ENCODE measurements at places on chromosomes 2 and 18.
A peak's percentile ranks its signal among the peaks of the same experiment; 100 is the strongest.

DNA sequence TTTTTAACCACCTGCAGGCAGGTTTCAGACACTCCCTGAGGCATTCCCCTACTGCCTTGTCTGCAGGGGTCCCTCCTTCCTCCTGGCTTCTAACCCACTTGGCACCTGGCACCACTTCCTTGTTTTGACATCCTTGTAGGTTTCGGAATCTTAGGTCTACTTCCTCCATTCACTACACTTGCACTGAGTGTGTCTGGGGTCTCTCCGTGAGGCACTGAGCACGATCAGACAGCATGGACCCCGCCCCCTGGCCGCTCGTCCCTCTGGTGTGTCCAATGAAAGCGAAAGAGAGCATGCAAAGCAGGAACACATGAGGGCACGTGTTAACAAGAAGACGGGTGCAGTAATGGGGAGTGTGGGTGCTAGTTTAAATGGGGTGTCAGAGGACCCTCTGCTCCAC is 63.8 kb downstream of the HAUS1 start:
- DNase-seq: no peak

DNA sequence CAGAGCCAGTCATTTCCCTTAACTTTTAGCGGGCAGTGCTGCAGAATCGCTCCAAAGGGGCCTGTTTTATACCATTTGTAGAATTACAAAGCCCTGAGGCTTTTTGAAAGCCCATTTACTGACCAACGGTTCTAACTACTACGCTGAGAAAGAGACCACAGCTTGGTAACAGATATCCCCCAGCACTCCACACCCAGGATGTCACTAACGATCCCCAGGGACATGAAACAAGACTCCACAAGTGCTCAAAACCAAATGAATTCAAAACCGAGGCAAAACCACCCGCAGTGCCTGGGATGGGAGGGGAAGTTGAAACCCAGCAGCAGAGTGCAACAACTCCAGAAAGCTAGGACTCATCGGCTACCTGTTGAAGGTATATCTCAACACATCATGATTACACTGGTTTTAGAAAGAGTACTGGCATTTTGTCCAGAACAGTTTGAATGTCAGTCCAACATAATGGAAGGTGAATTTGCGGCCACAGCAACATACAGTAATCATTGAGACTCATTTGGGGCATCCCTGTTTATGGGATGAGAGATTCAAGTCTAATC is 33.6 kb upstream of the LRP2 start:
- no peak for DNase-seq

GRCh38 chr2:101486994-101487393 is 12.1 kb upstream of the RFX8 start:
- no peak for DNase-seq

- DNase-seq: no peak
Observed at GRCh38 chr2:228444161-228444560, 262.7 kb upstream of the SPHKAP start.

DNA sequence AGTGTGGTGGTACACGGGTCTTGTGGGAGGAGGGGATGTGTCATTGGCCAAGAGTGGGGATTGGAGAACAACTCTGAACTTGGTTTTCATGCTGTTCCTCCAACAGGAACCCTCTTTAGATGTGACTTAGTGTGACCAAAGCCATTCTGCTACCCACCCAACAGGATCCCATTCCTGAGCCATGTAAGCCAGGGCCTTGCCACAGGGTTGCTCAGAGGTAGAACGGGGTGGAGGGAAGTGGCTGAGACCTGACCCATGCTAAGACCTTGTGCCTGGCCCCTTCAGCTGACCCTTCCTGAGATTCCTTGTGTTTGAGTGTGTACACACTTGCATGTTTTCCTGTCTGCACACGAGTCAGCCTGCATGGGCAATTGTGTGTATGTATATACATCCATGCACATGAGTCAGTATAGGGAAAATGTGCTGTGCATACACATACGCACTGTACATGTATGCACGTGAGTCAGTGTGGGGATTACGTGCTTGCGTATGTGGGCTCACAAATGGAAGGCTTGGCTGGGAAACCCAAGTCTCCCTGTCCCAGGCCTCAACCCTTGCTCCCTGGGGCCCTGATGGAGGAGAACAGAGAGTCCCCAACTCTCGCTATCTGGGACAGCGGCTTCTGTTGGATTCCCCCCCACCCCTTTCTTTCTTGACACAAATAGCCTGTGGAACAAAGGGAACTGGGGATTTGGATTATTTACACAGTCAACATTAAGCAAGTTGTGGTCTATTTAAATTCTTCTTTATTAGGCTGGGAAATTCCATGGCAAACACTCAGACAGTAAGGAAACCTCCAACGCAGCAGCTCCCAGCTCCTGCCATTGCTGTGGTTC is 339.8 kb downstream of the DYSF start:
- DNase-seq: peak; percentile 64

GRCh38 chr2:41084321-41084720 is 632.4 kb upstream of the SLC8A1 start:
- DNase-seq: no peak

- DNase-seq: no peak
Observed at GRCh38 chr2:17748745-17749144, 4.9 kb downstream of the SMC6 start.

- DNase-seq: no peak
Observed at GRCh38 chr2:134927195-134927594, 8.6 kb downstream of the CCNT2 start.

DNA sequence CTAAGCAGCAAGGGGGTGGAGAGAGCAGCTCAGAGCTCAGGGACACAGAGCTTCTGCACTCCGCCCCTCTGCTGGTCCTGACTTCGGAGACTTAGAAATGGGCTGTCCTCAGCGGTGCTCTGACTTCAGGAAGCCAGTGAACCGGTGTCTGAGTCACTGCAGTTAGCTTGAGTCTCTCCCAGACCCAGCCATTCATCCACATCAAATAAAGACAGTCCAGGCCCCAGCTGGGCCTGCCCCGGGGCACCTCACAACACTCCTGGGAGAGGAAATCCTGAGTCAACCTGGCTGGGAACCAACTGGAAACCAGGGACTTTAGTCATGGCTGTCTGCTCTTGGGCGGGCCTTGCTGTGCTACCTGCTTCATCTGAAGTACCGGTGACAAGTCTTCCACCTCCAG is 5.4 kb upstream of the ITGB6 start:
- peak; percentile 87 for DNase-seq

DNA sequence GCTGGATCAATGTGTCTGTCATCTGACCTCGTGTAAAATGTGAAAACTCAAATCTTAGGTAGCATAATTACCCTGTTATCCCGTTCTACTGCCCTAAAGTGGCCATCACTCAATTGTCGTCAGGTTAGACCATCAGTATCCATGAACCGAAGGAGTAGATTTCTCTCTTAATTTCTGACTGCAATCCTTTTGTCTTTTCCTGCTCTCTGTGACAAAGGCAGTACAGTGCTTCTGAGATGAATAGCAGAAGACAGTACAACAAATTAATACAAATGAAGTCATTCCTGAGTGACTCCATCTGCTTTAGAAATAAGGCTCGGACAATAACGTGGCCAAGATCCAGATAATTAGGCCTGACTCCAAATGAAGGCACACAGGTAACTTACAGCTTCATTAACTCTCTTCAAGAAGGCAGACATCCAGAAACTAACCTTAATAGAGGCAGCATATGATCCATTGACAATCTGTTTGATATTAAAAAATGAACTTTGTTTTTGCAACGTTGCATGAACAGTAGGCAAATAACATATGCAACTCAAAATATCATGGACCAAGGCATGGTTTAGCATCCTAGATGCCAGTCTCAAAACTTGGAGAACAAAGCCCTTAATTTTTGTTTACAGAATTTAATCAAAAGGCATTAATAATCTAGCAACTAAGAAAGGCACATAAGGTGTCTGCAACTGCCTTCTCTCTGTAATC is 96.7 kb upstream of the CDH20 start:
- DNase-seq: no peak

- no peak for DNase-seq
Observed at GRCh38 chr2:121242976-121243375, 42.0 kb downstream of the TFCP2L1 start.

GRCh38 chr18:49399003-49399402 is 61.4 kb downstream of the DYM start:
- DNase-seq: no peak

DNA sequence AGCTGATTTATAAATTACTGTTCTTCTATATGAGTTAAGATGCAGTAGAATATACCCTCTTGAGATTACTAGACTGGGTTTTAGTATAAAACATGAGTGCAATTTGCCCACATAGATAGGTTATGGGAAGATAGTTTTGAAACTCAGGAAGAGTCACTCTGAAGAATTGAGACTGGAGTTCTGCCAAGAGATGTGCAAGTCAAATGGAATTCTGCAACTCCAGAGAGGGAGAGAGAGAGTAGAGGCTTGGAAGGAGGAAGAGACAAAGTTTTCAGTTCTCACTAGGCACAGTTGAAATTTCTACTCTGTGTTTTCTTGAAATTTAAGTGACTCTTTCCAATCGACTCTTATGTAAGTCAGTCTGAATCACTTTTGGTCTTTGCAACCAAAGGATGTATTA is 878.8 kb downstream of the TSN start:
- DNase-seq: peak; percentile 59

GRCh38 chr18:23668731-23669130 is 6.0 kb upstream of the ANKRD29 start:
- no peak for DNase-seq

GRCh38 chr2:2260696-2261268 is 70.3 kb downstream of the MYT1L start:
- no peak for DNase-seq

DNA sequence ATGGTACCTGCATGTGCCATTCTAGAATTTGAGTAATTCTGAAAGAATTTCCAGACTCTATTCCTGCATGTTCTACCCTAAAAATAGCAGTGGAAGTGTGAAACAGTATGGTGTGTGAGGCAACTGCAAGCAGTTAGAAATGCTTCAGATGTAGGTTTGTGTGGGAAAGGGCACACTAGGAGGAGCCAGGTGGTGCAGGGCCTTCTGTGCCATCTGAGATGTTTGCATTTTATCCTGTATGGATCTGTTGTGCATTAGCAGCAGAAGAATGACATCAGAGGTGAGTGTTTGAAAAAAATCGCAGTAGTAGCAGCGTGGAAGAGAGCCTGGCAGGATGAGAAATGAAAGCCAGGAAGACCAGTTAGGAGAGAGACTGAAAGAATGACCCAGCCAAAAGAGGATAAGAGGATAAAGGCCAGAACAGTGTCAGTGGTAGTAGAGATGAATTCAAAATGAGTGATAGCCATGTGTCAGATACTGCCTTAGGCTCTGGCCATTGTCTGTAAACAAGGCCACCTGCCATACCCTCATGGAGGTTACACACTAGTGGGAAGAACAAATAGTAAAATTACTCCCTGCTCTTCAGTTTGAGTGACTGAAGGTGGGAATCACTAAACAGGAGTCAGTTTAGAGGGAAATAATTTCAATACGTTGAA is 142.2 kb downstream of the PKP4 start:
- no peak for DNase-seq

DNA sequence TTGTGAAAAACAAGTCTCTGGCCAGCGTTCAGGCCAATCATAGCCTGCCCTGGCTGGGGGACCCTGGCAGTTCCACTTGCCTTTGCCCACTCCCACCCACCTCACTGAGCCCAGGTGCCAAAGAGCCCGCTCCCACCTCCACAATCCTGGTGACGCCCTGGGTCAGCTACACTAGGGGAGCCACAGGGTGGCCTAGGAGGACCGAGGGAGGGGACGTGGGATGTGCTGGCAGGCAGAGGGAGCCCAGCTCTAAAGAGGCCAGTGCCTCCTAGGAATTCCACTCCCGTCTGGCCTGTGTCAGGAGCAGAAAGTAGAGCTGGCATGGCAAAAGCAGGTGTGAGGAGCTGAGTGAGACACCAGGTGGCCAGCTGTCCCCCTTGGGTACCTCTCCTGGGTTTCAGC is 49.3 kb downstream of the TNS1 start:
- DNase-seq: no peak

- peak; percentile 89 for DNase-seq
Observed at GRCh38 chr2:220227266-220227920, 600.0 kb downstream of the SLC4A3 start.

DNA sequence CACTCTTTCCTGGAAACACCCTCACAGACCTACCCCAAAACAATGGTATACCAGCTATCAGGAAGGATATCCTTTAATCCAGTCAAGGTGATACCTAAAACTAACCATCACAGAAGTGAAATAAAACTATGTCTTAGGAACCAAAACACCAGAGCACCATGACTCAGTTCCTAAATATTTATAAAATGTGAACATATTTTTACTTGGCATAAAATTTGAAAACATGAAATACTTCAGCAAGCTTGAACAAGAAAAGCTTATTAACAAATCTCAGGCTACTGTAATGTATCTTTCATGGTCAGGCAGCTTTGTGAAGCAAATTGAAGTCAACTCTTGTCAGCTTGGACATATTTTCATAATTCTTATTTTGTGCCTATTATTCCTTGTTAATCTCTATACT is 440.8 kb upstream of the CDH20 start:
- DNase-seq: no peak

DNA sequence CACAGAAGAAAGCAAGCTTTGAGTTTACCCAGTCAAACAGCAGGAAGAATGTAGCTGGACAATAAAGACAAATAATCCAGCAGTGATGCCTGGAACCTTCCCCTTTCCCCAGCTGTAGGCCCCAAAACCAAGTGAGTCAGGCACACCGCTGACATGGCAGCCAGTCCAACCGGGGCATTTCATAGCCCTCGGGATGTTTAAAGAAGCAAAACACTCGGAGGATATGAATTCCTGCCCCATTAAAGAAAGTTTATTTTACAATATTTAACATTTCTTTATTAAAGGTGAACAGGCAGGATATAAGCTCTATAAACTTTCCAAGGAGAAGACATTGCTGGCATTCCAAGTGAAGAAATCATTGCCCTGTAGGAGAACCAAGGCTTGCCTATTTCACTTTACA is 507.6 kb upstream of the TNP1 start:
- peak; percentile 51 for DNase-seq

- no peak for DNase-seq
Observed at GRCh38 chr2:174666845-174667244, 69.2 kb upstream of the WIPF1 start.

DNA sequence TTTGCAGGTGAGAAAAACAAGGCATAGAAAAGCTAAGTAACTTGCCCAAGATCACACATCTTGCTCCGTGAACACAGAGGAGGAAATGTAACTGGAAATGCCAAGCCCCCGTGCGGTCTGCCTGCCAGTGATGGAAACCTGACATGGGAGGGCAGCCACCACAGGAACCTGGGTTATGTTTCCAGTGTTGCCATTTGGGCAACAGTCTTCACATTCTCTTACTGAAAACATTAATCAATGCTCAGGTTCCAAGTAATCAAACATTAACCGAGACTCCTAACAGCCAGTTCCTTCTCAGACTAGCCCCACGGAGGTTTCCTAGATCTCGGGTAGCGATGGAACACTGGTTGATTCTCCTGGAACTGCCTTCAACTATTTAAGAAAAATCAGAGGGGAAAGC is 2.5 kb downstream of the TGFA start:
- no peak for DNase-seq
